Tibial artery (tissue), 4 donors: ENCODE measurements at places on chromosomes 1 and 21.

DNA sequence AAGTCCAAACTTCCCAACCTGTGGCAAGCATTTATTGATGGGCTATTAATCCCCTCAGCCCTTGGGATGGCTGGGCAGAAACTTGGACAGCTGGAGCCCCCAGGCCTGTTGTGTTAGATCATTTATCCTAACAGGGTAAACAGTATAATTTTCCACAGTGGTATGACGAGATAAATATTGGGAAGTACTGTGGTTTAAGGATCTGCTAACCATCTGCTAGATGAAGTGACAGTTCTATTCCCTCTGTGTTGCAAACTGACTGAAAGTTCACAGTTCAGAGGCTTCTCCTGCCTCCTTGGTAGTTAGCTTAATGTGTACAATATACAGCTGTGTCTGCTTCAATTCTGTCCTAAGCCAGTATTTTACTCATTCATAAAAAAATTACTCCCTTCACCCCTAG lies 127.5 kb upstream of the CHODL start:
- DNase-seq, result no peak

DNA sequence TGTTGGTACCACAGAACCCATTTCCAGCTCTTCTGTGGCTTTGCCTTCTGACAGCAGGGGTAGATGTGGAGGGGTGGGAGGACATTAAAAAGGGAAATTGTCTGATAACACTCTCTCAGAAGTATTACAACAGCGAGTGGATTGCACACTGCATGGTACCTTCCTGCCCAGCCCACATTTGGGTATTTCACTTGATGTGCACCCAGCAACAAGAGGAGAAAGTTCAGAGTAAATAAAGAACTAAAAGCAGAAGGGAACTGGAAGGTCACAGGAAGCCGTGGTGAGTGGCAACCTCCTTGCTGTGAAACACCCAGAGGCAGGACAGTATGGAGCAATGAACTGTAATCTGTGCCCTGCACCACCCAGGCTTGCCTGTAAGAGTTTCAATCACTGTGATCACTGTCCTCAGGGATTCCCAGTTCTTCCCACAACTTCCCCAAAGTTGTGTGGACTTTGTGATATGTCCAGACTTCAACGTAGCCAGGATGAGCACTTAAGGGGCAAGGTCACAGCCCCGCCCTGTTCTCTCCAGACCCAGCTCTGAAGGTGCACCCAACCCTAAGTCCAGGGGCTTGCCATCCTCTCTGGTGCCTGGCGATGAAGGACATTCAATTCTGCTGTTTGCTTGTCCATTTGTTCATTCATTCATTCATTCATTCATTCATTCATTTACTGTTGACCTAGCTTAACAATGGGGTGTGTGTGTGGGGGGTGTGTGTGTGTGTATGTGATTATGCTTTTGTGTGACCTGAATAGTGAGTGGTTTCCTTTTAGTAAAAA lies 18.7 kb upstream of the F5 start:
- DNase-seq, result no peak

- DNase-seq, result no peak
Observed at GRCh38 chr1:59006289-59006658, 222.4 kb upstream of the JUN start.

DNA sequence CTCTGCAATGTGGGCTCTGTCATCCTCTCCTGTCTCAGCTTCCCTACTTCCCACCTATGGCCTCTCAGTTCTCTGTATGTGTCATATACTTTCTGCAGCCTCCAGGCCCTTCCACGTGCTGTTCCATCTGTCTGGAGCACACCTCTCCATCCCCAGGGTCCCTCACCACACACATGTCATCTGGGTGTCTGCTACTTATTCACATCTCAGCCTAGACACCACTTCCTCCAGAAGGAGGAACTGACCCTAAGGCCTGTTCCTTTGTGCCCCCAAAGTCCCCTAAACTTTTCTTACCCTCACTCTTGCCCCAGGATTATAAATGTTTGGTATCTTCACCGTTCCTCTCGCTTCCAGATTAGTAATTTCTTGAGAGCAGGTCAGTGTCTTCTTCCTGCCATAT lies 10.1 kb downstream of the LACTBL1 start:
- DNase-seq, result no peak

GRCh38 chr1:56191369-56191768 lies 388.0 kb downstream of the PLPP3 start:
- no peak for DNase-seq

DNA sequence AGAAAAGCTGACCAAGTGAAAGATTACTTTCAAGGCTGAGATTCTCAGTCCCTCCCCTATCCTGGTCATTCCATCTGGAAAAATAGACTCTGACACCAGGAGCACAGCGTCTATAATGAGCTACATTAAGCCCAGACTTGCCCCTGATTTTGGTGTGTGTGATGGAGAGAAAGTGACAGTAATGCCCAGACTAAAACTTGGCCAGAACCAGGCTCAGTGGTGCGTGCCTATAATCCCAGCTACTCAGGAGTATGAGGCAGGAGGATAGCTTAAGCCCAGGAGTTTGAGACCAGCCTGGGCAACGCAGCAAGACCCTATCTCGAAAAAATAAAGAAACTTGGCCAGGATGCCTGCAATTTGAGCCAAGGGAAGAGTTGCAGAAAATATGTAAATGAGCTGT lies 15.9 kb downstream of the PLEKHA6 start:
- DNase-seq, result no peak

DNA sequence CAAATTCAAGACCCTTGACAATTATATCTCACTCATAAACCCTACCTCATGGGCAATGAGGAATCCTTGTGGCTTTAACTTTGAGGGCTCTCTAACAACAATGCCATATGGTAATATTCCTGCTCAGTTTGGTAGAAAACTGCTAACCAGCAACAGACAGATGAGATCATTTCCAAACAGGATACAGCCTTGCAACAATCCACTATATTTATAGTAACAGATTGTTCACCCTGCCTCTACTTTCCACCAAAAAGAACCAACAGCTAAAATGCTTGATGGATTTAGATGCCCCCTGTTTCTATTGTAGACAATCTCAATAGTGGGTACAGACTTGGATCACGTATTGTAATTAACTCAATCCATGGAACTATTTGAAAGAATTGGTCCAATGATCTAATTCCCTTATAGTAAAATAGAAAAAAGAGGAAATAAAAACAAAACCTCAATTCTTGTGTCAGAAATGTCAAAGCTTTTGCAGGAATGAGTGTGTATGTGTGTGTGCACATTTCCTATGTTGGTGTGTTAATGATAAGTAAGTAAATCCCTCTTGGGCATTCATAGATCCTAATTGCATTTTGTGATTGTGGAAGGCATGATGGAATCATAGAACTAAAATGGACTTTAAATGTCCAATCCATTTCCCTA lies 100.0 kb upstream of the EDEM3 start:
- DNase-seq, result no peak
